ENCODE measurements at places on chromosomes 5 and 9.
A peak's percentile ranks its signal among the peaks of the same experiment; 100 is the strongest.

DNA sequence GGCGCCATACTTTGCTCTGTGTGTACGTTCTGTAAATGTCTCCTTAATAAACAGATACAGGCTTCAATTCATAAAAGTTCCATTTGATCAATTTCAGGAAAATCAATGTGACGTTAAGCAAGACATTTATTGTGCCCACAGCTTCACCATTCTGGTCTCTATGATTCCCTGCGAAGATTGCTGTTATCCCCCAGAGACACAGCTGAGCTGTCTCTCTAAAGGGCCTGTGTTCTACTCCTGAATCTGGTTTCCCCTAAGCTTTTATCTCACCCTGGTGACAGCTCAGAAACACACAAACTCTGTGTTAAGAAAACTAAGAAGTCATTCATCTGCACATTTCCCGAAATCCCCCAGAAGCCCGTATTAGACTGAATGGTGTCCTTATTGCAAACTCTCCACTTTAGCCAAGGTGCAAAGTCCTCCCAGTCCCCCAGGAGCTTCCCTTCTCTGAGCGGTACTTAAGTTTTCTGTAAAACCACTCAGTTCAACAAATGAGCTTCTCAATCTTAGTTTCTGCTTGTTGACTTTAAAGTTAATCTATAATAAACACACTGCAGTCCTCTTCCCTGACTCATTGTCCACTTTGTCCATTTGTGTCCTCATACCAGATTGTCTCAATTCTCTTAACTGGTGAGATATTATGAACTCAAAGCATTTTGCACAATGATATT, 1.4 kb upstream of the C5orf15 start:
- DNase-seq: no peak
- peaks cover 21% of the 10 kb centered on the region for H3K4me1 ChIP-seq
- peak overlapping the region; percentile 98 for H3K4me3 ChIP-seq
- no peaks in the 10 kb centered on the region for H3K27me3 ChIP-seq
- H3K27ac ChIP-seq: peak overlapping the region; percentile 98
- no peaks in the 10 kb centered on the region for H3K36me3 ChIP-seq

GRCh38 chr5:142382186-142382585, 57.4 kb upstream of the SPRY4 start:
- peaks cover 12% of the 10 kb centered on the region for H3K4me1 ChIP-seq
- no peak overlapping the region for H3K4me3 ChIP-seq
- H3K27ac ChIP-seq: no peak overlapping the region
- DNase-seq: no peak
- no peaks in the 10 kb centered on the region for H3K36me3 ChIP-seq
- H3K27me3 ChIP-seq: no peaks in the 10 kb centered on the region

DNA sequence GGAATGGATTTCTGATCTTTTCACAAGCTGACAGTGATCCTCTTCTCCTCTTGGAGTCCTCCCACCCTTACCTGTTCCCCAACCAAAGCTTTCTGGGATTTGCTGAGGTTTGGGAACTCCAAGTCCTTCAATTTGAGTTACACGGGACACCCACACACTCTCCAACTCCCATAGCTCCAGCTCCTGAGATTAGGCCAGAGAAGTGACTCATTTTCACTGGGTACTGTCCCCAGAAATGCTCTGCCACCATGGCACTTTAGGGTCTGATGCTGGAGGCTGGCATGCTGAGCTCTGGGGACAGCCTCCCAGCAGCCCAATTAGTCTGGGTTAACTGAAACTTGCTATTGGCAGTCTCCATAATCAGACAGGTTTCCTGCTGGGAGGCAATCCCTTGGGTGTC, 14.0 kb upstream of the HRCT1 start:
- H3K4me3 ChIP-seq: no peak overlapping the region
- no peaks in the 10 kb centered on the region for H3K4me1 ChIP-seq
- H3K27ac ChIP-seq: no peak overlapping the region
- no peaks in the 10 kb centered on the region for H3K36me3 ChIP-seq
- H3K27me3 ChIP-seq: peaks cover 16% of the 10 kb centered on the region

DNA sequence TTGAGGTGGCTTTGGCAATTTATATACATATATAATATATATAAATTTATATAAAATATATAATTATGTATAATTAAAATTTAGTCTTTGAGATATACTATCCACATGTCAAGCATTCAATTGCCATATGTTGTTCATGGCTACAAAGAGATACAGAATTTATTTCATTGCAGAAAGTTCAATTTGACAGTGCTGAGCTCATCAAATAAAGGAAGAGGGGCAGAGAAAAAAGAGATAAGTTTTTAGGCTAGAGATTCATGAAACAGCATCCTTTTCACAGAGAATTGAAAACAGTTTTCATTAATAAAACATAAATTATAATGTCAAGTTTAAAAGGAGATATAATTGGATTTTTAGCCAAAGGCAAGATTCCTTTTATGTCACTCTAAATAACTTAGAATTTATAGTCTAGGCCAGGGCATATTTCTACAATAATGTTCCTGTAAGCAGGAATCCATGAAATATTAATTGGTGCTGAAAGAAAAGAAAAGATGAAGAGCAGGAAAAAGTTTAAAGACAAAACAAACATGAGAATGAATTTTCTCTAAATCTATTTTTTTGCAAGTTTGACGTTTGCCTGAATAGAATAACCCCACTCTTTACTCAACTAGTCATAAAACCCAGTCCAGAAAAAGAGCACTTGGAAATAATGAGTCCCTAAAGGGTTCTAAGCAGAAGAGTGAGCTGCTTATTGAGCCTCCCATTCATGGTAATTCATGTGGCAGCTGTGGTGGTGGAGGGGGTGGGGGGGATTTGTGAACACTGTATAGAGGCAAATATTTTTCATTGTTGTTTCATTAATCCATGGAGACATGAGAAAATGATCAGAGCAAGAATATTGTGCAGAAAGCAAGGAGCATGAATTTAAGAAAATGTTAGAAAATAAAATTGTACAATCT, 1279.5 kb downstream of the CDH12 start:
- no peak for DNase-seq
- no peaks in the 10 kb centered on the region for H3K27me3 ChIP-seq
- no peak overlapping the region for H3K4me3 ChIP-seq
- H3K36me3 ChIP-seq: peaks cover 2% of the 10 kb centered on the region

- peak overlapping the region; percentile 92 for H3K4me3 ChIP-seq
- H3K36me3 ChIP-seq: peaks cover 5% of the 10 kb centered on the region
- no peak for DNase-seq
- H3K27ac ChIP-seq: peak overlapping the region; percentile 43
These were observed 73.9 kb downstream of the PIK3R1 start for GRCh38 chr5:68289498-68289897.

DNA sequence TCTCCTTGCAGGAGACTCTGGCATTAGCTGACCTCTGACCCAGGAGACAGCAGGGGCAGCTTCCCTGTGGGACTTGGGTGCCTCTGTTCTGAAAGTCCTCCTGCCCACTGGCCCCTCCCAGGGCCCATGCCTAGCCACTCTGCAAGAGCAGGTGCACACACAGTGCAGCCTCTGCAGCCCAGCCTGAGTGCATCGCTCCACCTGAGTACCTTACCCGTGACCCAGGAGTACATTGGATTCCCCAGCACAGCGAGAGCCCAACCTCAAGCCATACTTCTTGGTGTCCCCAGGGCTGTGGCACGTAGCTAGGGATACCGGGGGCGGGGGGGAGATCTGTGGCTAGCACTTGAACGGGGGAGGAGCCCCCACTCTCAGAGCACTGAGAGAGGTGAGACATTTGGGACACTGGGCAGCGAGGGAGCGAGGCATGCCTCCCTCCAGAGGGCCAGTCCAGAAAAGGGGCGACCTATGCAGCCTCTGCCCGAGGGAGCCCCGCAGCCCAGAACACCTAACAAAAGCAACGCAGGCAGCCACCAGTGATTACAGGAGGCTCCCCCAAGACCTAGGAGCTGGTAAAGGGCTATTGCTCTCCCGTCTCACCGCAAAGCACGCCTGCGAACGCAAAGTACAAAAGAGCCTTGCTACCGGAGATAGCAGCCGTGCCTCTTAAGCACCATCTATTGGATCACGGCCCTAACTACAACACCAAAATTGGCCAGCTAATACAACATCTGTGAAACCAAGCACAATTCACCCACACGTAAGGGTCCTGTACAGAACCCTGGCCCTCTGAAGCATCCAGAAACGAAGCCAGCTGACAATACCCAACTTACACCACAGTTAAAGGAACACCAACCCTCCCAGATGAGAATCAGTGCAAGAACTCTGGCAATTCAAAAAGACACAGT, 826 bp upstream of the PRDM9 start:
- peak overlapping the region; percentile 49 for H3K4me3 ChIP-seq
- H3K4me1 ChIP-seq: no peaks in the 10 kb centered on the region
- DNase-seq: no peak

- no peaks in the 10 kb centered on the region for H3K36me3 ChIP-seq
- no peak overlapping the region for H3K27ac ChIP-seq
These were observed 290.7 kb downstream of the PRELID2 start for GRCh38 chr5:145544401-145544800.

DNA sequence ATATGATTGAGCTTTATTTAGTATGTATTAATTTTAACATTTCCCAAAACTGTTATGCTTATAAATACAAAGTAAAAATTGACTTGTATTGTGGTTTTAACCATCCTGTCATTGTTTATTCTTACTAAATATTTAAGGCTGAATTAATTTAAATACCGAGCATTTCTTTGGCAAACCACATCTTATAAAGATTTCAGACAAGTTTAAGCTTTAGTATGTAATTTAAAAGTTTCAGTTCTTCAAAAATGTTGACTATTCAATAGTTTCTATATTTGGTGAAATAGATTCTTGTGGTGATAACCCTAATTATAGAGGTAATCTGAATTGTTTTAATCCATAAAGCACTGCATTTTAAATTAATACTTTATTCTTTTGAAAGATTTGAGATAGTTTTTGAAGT, 65.5 kb downstream of the CCNH start:
- DNase-seq: no peak
- no peak overlapping the region for H3K4me3 ChIP-seq
- peaks cover 44% of the 10 kb centered on the region for H3K36me3 ChIP-seq
- H3K27ac ChIP-seq: no peak overlapping the region

- no peak overlapping the region for H3K27ac ChIP-seq
- no peaks in the 10 kb centered on the region for H3K36me3 ChIP-seq
- no peak overlapping the region for H3K4me3 ChIP-seq
- H3K27me3 ChIP-seq: peaks cover 15% of the 10 kb centered on the region
These were observed 19.1 kb upstream of the SNX2 start for GRCh38 chr5:122755783-122756182.

DNA sequence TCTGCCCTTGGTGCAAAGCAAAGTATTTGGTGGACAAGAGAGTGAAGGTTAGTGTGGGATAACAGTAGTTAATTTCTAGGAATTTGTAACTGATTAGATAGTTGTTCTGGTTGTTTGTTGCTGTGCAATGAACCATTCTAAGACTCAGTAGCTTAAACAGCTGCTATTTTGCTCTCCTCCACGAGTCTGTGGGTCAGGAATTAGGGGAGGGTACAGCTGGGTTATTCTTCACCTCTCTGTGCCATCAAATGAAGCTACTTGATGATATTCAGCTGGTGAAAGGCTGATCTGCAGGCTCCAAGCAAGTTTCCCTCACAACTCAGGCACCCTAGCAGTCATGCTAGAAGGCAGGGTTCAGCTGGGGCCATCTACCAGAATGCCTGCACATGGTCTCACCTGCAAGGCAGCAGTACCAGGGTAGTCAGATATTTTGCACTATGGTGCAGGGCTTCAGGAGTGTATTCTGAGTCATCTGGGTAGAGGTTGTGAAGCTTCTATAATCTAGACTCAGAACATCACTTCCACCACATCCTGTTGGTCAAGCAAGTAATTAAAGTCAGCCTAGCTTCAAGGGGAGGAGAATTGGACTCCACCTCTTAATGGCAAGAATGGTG, 159.5 kb upstream of the SLC28A3 start:
- no peak for DNase-seq

- no peak for DNase-seq
- H3K4me1 ChIP-seq: no peaks in the 10 kb centered on the region
- no peaks in the 10 kb centered on the region for H3K36me3 ChIP-seq
- no peak overlapping the region for H3K4me3 ChIP-seq
- no peak overlapping the region for H3K27ac ChIP-seq
- H3K27me3 ChIP-seq: peaks cover 10% of the 10 kb centered on the region
These were observed 81.1 kb downstream of the CDO1 start for GRCh38 chr5:115735108-115735998.

DNA sequence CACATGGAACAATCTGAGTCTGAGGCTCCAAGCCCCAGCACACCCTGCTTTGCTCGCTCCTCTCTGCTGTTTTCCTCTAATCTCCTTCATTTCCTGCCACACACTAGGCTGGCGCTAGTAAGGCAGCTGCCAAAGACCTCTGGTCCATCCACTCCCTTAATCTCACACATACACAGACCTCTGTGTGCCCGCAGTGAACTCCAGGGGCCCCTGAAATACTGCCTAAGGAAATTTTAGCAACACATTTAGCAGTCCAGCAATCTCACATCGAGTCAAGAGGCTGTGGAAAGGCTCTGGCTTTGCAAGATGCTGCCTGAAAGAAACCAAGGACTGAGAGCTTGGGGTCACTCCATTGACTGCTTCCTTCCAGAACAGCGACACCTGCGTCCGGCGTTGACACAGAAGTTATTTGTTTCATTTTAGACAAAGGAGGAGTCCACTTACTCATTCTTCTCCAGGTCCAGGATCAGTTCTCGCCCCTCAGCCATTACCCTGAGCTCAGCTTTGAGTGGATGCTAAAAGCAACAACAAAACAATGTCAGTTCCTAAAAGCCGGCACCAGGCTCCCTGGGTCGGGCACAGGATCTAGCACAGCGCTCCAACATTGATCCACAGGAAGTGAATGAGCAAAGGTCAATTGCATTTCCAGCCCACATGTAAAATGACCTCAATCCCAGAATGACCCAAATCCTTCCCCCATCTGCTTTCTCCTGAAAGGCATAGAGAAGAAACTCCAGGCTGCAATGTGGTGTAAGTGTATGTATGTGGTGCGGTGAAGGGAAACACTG, 11.5 kb downstream of the ADAM19 start:
- peaks cover 26% of the 10 kb centered on the region for H3K27me3 ChIP-seq
- no peak overlapping the region for H3K4me3 ChIP-seq

- peaks cover 19% of the 10 kb centered on the region for H3K27me3 ChIP-seq
- H3K27ac ChIP-seq: no peak overlapping the region
- H3K4me1 ChIP-seq: peaks cover 23% of the 10 kb centered on the region
- H3K36me3 ChIP-seq: no peaks in the 10 kb centered on the region
- peak overlapping the region; percentile 67 for H3K4me3 ChIP-seq
- no peak for DNase-seq
These were observed 4.5 kb upstream of the EGFL7 start for GRCh38 chr9:136657974-136658848.

GRCh38 chr9:18490641-18491370, 16.9 kb downstream of the ADAMTSL1 start:
- DNase-seq: no peak
- H3K36me3 ChIP-seq: no peaks in the 10 kb centered on the region
- no peak overlapping the region for H3K27ac ChIP-seq
- H3K4me3 ChIP-seq: no peak overlapping the region
- peaks cover 7% of the 10 kb centered on the region for H3K27me3 ChIP-seq

DNA sequence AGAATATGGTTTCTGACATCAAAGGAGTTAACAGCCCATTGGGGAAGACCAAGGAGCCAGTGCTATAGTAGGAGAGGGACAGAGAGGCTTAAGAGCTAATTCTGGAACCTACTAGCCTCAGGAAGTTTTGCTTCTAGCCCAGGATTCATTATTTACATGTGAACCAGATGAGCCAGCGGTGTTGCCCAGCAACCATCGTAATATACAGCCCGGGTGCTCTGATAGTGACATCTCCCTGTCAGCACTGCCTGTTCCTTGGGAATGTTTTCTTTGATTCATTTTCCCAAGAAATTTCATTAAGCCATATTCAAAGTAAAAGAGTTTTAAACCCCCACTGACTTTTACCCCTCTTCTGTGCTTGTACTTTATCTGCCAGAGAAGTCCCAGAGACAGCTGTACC, 217.4 kb upstream of the ADAMTSL1 start:
- H3K27ac ChIP-seq: no peak overlapping the region
- H3K27me3 ChIP-seq: peaks cover 15% of the 10 kb centered on the region
- H3K36me3 ChIP-seq: no peaks in the 10 kb centered on the region
